WERI-Rb-1 (cell line): ENCODE measurements at places on chromosomes 12 and 14.

DNA sequence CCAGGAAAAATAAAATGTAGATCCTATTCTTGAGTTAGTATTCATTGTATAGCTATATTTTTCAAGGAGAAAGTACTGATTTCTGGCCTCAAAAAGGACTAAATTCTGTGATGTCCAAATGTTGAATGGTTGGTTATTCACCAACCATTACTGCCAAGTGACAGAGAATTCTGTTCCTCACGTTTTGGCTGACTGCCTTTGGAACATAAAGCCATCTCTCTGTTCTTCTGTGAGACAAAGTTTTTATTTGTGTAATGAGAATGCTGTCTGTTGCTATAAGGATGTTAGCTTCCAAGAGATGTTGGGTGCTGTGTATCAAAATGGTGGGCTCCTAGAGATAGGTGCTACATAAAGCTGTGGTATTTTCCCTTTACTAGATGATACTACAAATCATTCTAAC lies 9.3 kb downstream of the ZNF410 start:
- DNase-seq = no peak

DNA sequence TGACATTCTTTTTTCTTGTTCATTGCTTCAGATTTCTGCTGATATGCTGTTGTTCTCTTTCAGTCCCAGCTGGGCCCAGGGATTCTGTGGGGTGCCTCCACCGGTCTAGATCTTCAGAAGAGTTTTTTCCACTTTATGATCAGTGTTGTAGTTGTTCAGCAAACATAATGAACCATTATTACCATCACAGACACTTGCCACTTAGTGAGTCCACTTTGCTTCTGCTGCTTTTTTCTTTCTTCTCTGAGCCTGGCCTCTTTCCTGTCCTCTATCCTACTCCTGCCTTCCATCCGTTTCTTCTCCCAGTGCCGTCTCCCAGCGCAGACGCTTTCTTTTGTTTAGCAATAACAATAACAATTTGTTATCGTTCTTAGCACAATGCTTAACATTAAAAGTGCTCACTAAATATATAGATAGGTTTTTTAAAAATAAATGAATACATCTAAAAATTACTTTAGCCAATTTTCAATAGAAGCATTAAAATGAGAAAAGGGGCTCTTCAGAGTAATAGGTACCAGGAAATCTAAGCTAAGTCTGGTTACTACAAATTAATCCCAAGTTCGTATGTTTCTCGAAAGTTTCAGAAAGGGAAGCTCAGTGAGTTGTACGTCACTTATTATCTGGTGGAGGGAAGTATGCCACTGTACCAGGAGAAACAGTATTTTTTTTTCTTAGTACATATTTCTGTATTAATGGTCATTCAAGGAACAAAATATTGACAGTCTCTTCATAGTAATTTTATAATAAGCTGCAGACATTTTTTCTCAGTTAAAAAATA lies 98.2 kb downstream of the SRGAP1 start:
- no peak for DNase-seq

DNA sequence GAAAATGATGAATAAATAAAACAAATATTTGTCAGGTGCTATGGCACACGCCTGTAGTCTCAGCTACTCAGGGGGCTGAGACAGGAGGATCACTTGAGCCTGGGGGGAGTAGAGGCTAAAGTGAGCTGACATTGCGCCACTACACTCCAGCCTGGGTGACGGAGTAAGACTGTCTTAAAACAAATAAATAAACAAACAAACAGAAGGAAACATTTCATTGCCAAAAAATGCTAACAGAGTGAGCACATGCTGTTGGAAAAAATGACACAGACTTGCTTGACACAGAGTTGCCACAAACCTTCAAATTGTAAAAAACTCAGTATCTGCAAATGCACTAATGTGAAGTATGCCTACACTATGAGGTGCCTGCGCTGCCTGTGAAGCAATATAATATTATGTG lies 50.8 kb upstream of the AP4S1 start:
- DNase-seq = no peak

- no peak for DNase-seq
Measured at GRCh38 chr12:57006809-57007475, 596 bp upstream of the ZBTB39 start.

DNA sequence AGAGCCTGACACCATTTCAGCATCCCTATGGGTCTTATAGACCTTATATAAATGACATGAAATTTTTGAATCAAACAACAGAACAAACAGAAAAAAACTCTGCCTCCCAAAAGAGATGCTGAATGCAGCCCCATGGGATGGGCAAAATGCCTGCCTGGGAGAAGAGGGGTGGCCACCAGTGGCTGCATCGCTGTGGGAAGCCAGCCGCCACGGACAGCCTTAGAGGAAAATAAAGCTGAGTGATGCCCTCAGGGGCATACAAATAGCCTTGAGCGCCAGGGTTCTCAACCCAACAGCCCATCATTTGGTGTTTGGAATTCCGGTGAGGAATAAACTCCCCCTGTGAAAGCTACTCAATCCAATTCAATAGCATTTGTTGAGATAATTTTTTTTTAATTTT lies 22.9 kb downstream of the SYNE3 start:
- DNase-seq = no peak
